ENCODE measurements at places on chromosomes 1 and 21.
A peak's percentile ranks its signal among the peaks of the same experiment; 100 is the strongest.

GRCh38 chr1:180178511-180179161 lies 24.0 kb downstream of the QSOX1 start:
- no peak for DNase-seq

DNA sequence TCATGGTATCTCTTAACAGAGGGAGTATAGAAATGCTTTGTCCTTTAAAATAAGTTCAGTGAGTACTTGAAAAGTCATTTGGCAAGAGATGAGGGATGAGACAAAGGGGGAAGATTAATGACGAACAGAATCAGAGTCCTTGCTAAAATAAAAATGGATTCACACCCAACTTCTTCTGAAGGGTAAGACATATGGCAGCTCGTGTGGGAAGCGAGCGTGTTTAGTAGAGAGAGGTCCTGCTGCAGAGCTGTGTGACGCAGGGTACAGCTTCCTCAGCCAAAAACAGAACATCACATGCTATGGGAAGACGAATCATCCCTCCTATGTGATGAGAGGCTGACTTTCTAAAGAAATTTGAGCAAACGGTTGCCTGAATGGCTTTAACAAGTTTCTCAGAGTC lies 158.5 kb upstream of the LMO4 start:
- no peak for DNase-seq

- DNase-seq: no peak
Observed at GRCh38 chr1:110420874-110421793, 13.6 kb upstream of the LAMTOR5 start.

DNA sequence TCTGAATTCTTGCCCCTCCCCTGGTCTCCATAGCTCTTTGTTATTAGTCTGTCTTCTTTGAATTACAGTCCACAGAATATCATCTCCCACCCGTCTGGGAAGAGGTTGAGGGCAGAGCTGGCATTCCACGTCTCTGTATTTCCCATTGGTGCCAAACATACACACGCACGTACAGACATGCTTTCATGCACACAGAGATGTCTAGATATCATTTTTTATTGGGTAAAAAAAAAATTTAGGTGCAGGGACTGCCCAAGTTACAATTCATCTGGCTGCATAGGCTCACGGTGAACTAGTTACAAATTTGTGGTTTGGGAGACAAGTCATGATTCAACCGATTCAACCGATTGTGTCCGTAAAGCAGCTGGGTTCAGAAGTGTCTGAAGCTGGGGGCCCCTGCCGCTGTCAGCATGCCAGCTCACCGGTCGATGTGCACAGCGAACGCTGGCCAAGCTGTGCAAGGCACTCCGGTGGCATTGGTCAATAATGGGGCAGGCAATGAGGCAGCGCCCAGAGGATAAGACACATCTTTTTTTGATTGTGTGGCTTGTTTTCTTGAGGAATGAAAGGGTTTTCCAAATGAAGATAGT lies 73.7 kb downstream of the KCNN3 start:
- no peak for DNase-seq

DNA sequence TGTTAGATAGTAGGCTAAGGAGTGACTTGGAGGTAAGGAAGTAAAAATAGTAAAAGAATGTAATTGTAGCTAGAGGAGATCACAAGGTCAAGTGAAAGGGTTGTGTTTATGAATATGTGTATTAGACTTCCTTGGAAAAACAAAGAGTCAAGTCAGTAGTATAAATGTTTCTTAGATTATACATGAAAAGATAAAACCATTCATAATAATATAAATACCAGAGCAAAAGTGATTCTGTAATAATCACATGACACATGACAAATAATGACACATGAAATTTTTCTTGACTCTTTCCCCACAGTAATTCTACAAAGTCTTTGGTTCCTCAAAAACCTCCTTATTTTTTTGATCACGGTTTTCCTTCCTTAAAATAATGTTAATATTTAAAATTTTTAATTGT lies 56.4 kb downstream of the IVNS1ABP start:
- no peak for DNase-seq

GRCh38 chr21:20108016-20108415 lies 890.2 kb upstream of the NCAM2 start:
- DNase-seq: no peak

- DNase-seq: no peak
Observed at GRCh38 chr1:88289401-88290102, 394.5 kb upstream of the PKN2 start.

DNA sequence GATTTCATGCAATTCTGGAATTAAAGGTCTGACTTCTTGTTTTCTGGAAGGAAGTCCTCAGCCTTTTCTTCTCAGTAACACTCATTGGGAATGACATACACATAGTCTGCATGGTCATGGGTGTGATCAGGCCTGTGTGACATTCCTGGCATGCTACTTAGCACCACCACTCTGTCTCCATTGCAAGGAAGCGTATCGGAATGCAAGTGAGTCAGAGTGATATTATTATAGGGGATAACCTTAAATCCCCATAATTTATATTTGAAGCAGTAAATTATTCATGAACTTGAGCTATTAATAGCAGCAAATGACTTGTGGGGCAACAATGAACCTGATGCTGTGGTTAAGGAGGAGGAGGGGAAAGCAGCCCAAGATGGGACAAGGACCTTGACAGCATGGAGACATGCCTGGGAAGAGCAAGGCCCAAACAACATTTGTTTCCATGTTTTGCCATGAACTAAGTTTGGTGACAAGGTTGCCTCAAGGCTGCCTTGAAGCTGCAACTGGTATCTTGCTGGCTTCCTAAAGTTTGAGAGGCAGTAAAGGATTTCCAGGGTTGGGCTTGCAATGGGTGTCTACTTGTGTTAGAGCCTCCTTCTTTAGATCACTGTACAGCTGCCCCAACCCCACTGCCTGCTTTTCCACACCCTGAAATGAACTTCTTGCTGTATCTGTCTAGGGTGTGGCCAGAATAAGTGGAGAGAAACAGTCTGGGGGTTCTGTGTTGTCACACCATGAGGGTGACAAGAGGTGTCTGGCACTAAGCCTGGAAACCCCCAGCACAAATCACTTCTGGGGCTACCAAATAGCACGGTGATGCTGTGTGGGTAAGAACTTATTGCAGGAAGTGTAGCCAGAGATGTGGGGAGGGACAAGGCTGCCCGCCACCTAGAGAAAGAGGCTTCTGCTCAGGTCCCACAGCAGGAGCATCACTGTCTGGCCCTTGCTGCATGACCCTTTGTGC lies 4.6 kb downstream of the MAB21L3 start:
- DNase-seq: no peak

DNA sequence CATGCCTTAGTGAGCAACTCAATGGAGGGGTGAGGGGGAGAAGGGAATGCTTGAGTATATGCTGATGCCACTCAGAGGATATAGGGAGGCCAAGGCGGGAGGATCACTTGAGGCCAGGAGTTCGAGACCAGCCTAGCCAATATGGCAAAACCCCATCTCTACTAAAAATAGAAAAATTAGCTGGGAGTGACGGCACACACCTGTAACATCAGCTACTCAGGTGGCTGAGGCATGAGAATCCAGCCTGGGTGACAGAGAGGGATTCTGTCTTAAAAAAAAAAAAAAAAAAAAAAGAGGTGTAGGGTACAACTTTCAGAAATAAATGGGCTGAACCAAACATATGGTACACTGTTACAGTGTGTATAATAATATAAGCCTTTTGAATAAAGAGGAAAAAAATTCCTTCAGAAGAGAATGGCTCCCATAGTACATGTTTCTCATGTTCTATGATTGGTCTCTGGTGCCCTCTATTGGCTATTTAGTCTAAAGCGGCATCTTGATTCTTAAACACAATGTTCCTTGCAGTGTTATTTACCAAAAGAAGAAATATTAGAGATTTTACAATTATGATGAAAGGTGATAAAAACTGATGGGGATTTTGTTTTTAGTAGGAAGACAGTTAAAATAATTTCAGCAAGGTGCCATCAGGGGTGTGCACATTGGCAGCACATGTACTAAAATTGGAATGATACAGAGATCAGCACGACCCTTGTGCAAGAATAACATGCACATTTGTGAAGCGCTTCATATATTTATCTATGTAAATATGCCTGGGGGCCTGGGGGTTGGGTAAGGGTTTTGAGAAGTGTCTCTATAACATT lies 109.8 kb downstream of the PATJ start:
- peak; percentile 10 for DNase-seq

DNA sequence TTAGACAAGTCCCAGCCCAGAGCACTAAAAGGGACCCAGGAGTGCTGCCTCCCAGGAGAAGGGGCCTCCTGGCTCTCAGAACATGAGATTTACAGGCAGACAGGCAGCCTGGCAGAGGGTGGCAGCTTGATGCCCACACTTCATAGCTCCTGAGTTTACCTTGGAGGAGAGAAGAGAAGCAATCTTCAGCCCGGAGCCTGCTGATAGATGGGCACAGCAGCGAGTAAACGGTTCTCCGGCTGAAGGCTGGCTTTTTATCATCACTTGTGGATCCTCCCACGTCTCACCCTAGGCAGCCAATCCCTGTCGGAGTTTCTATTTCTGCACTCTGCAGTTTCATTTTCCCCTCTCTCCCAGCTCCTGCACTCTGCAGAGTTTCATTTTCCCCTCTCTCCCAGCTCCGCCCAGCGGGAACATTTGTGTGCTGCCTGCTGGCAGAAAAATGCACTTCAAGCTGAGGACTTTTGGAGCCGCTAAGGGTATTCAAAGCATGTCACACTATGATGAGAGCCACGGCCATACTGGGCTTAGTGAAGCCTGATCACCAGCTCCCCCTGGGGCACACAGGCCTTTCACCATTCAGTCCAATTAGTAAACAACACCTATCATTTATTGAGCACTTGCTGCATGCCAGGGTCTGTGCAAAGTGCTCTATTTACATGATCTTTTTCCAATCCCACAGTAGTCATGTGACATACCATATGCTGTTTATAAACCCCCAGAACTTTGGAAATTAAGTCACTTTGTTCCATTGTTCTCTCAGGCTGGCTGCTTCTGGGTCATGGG lies at the start of gene IFI6:
Gene IFI6 (minus strand): TSS at position 229 of the 786 bp plus-strand sequence. CDS start 2,878 bp downstream, outside the sequence.
- DNase-seq: peak; percentile 95

DNA sequence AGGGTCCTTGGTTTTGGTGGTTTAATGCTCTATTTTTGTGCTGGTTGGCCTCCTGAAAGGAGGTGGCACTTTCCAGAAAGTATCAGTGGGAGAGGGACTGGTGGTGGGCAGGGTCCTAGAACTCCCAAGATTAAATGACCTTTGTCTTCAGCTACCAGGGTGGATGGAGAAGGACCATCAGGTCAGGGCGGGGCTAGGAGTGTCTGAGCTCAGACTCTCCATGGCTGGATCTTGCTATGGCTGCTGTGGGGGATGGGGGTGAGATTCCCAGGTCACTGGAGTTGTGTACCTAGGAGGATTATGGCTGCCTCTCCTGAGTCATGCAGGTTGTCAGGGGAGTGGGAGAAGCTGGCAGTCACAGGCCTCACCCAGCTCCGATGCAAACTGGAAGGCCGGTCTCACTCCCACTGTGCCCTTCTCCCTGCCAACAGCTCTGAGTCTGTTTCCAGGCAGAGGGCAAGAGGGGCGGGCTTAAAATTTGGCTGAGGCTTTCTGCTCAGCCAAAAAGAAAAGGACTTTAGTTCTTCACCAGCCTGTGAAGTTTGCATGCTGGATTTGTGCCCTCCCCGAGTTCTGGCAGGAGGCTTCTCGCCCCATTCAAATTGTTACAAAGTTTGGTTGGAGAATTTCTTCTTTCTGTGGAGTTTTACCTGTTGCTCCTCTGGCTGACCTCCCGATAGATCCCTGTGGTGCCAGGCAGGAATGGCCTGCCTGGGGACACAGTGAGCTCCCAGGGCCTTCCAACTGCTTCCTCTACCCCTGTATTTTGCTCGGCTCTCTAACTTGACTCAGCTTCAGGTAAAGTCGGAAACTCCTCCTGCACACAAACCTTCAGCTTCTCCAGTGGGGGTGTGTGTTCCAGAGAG lies 13.1 kb upstream of the KYAT3 start:
- no peak for DNase-seq

DNA sequence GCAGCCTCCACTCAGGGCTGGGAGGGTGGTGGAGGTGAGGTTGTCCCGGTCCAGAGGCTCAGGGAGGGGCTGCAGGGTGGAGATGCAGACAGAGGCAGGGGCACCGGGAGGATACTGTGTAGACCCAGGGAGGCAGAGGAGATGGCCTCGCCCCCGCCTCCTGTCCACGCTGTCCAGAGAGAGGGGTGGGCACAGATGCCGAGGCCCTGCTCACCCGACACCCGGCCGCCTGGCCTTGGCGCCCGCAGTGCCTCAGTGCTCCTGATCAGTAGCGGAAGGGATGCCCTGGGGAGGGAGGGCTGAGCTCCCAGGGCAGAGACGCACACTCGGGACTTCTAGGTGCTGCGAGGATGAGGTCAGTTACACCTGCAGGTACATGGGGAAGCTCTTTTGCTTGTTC lies 102.7 kb upstream of the TTC34 start:
- no peak for DNase-seq

- no peak for DNase-seq
Observed at GRCh38 chr1:156122086-156122485, 7.6 kb downstream of the LMNA start.

DNA sequence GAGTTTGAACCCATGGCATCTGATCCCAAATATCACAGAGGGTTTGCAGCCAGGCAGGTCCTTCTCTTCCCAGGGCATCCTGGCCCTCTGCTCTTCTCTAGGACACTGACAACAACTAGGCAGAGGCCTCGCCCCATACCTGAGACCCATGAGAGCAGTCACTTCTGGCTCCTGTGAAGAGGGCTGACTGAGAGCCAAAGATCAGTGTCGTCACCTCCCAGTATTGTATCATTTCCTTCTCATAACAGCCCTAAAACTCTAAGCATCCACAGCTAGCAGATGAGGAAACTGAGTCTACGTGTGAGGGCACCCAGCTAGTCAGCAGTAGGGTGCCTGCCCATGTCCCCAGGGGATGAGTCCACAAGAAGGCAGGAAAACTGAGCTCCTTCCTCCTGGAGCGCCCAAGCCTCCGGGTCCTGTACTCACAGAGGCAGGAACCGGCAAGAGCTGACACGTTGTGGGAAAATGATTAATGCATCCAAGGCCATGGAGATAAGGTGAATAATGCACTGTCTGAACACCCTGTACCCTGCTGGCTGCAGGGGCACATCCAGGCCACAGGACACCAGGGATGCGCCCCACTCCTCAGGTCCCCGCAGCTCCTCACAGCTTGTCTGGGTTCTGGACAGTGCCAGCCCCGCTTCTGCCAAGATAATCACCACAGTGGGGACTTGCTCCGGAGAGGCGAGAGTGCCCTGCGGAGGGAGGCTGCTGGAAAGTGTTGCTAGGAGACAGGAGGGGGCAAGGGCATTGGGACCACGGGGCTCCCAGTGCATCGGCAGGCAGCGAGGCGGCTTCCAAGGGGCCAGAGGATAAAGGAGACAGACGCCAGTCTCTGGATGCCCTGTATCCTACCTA lies 340.0 kb downstream of the NPHP4 start:
- no peak for DNase-seq

DNA sequence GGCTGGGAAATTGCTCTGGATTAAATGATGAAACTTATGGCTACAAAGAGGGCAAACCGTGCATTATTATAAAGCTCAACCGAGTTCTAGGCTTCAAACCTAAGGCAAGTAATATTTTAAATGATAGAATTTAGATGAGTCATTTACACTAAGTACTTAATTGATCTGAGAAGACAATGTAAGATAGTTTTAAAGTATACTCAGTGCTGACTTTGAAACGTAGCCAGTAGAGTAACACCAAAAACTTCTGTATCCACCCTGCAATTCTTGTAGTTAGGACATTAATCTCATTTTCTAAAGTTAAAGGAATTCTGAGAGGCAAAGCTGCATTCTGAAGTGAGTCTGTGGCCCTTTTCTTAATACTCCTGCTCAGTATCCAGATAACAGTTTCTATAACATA lies 20.8 kb downstream of the ATP1B1 start:
- DNase-seq: no peak

All from NCI-H510A (cell line).